ENCODE measurements at places on chromosomes 6 and 20.
A peak's percentile ranks its signal among the peaks of the same experiment; 100 is the strongest.

- DNase-seq = no peak
These were observed 30.1 kb upstream of the TAGAP start for GRCh38 chr6:159074876-159075275.

DNA sequence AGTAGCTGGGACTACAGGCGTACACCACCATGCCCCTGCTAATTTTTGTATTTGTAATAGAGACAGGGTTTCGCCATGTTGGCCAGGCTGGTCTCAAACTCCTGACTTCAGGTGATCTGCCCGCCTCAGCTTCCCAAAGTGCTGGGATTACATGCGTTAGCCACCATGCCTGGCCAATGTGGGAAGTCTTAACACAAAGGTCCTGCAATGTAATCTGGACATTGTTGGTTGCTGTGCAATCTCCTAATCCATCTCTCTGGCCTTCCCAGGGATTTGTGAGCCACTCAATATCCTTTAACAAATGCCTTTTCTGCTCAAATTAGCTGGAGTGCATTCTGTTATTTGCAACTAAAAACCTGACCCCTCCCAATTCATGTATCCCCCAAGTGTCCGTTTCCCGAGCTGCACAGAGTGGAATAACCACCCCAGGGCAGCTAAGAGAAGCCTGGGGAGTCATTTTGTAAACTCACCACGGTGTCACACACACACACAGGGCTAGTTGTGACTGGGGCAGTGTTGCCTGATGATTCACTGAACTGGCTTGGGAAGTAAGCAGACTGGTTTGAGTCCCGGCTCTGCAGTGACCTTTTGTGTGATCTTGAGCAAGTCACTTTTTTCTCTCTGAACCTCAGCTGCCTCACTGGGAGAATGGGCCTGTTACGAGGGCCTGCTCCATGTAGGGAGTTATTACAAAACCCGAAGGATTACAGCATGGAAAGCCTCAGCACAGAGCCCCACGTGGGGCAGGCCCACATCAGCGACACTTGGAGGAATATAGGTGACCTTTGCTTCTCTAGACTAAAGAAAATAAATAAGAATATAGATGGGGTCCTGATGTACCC, 152.3 kb downstream of the ZMYND8 start:
- peak; percentile 63 for DNase-seq

DNA sequence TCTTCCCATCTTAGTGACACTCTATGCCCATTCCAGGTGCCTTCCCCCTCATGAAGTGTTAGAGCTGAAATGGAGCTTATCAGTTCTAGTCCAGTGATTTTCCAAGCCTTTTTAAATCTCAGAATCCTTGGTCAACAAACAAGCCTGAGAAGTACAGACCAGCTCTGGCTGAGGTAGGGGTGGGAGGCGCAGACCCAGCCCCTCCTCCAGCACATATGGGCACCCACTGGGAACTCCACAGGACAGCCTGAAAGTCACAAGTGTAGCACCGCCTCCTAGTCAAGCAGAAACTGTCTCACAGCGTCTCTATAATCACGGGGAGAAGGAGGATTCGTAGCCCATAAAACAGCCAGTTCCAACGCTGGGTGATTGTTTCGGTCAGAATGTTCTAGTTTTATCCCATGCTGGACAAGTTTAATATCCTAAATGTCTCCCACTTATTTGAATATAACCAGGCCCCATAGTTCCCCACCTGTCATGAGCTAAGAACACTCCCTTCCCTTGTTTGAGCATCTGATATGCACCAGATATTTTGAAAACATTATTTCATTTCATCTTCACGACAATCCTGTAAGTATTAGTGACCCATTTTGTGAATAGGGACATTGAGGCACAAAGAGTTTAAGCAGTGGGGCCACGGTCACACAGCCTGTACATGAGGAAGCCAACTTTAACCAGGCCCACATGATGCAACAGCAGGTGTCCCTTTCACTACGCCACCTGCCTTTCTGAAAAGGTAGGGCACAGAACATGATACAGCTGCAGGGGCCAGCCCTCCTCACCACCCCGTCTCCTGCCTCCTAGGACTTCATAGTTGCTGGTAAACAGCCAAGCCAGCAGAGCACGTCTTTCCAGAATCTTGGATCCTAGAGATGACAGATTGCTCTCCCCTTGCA, 40.1 kb downstream of the TRAF3IP2 start:
- peak; percentile 90 for DNase-seq

- peak; percentile 95 for DNase-seq
These were observed 2.0 kb upstream of the KCNB1 start for GRCh38 chr20:49484180-49485140.

GRCh38 chr20:2300002-2300401, 4.2 kb downstream of the TGM3 start:
- no peak for DNase-seq

DNA sequence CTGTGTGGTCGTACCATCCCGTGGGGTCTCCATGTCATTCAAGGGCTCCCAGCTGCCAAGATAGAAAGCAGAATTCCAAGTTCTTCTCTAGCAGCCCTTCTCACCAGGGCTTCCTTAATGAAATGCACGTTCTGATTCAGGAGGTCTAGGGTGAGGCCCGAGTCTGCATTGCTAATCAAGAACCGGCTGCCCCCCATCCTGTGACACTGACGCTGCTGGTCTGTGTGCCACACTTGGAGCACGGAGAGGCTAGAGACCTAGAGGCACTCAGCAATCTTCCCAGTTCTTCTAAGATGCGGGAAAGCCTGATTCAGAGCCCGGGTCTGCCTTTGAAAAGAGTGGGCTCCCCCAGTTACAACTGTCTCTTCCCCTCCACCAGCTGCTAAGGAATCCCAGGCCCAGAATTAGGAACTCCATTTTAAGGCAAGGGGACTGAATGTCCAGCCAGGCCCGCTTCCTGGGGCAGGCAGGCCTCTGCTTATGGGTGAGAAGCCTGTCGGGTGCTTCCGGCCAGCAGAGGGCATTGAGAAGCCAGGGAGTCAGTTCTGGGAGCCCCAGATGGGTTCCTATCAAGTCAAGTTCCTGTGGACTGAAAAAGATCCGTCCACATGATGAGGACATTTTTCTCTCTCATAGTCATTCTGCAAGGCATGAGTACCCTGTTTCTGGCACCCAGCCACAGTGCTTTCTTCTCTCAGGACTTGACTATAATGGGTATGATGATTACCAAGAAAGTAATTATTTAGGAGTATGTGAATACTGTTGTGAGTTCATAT, 69.8 kb upstream of the RIN2 start:
- DNase-seq = peak; percentile 78

- DNase-seq = no peak
These were observed 277.3 kb upstream of the PRND start for GRCh38 chr20:4444404-4444803.

DNA sequence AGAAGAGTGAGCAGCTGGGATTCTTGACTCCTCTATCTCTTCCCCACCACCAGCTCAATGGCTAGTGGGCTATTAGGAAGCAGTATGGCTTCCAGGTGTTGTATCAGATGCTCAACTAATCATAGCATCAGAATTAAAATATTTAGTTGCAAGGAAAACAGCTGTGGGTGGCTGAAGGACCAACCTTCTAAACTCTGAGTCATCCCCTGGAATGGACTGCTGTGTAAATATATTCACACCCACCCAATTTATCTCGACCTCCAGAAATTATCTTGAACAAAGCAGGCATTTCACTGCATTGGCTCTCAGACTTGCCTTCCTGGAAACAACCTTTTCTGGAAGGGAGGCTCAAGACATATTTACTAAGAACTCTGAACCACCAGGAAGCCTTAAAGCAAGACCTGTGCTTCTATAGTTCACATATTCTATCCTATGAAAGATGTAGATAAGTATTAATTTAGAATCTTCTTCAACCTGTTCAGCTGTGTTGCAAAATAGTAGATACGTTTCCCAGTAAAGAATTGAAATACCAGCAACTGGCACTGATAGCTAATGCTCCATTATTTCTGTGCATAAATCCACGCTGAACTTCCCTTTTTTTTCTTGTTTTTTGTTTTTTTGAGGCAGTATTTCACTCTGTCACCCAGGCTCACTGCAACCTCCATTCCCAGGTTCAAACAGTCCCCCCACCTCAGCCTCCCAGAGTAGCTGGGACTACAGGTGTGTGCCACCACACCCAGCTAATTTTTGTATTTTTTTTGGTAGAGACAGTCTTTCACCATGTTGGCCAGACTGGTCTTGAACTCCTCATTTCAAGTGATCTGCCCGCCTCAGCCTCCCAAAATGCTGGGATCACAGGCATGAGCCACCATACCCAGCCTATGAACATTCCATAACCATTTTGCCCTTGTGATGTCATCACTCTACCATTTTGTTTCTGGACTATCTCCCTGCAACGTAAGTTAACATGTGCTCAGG, 56.9 kb upstream of the CD2AP start:
- peak; percentile 24 for DNase-seq

DNA sequence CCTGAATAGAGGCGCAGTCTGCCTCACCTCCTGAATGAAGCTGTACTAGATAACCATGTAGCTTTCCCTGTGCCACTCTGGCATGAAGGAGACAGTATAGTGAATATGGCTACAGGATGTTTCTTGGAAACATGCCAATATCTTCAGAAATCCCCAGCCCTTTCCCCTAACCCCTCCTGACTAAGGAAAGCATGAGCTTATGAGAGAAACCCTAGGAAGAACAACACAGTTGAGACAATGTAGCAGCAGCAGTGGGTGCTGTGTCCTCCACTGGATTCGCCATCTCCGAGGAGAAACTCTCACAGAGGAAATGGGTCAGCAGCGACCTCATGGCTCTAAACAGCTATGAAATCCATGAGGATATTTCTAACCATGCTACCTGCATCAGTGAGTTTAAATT, 6.7 kb downstream of the HLA-DQA1 start:
- DNase-seq = no peak

GRCh38 chr20:14525426-14525825, 188.0 kb upstream of the FLRT3 start:
- DNase-seq = no peak

- no peak for DNase-seq
These were observed 108.7 kb downstream of the CARMIL1 start for GRCh38 chr6:25387911-25388310.

- DNase-seq = no peak
These were observed 189.5 kb downstream of the THBS2 start for GRCh38 chr6:169064194-169064593.

DNA sequence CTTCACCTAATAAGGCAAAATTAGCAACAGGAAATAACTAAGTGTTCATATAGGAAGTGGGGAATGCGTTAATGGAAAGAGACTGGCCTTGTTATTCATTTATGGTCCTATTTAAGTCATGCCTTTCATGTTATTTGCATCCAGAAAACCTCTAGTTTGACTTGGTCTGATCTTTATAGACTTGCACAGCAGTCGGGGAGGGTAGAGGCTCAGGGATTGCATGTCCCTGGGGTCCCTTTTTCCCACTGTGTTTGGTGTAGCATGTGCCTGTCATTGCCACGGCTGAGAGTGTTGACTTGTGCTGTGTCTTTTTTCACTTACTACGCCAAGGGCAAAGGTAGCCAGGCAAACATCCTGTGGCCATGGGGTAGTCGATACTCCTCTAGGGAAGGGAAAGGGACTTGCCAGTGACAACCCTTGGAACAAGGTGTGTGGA, 105.4 kb upstream of the RIN2 start:
- no peak for DNase-seq

DNA sequence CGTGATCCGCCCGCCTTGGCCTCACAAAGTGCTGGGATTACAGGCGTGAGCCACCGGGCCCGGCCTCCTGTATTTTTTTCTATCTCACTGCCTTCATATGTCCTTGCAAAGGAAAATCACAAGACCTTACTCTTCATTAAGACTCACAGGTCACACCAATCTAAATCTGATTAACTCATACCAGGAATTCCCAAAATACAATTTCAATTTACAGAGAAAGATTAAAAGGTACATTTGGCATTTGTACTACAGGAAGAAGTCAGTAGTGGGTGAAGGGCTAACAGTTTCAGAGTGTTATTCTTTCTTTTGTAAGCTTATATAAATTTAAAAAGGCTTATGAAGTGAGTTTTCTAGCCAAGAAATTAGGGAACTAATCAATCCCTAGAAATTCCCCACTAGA, 87.4 kb downstream of the GPR63 start:
- DNase-seq = no peak

DNA sequence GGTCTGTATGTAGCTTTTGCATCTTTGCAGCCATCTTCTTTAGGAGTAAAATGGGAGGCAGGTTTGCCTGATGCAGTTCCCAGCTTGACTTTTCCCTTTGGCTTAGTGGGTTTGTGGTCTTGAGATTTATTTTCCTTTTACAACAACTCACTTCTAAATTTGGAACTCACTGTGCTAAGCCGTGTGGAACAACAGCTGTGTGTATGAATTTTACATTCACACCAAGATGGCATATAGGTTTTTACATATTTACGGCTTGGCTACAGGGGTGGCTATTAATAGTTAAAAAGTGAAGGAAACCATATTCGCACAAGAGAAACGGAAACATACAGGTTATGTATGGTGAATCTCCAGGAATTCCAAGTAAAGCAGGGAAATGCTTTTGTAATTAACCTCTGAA, 2.5 kb downstream of the TTLL2 start:
- no peak for DNase-seq

GRCh38 chr20:7938058-7938457, 2.2 kb downstream of the HAO1 start:
- DNase-seq = no peak

DNA sequence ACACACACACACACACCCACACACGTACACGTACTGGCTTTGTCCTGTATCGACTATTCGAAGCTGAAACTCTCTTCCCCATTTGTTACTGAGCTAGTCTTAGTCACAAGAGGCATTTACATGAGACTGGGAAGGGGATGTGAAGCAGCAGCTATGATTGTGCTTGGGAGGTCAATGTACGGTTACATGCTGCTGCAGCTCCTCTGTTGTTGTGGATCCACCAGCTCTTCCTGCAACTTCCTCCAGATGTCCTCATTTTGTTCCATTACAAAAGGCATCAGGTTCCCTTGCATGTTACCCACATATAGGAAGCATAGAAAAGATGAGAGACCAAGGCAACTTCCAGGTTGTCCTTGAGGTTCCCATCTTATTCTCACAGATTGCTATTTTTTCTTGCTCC, 612.4 kb upstream of the IMPG1 start:
- peak; percentile 66 for DNase-seq

GRCh38 chr6:15088904-15089568, 156.8 kb upstream of the JARID2 start:
- DNase-seq = no peak

DNA sequence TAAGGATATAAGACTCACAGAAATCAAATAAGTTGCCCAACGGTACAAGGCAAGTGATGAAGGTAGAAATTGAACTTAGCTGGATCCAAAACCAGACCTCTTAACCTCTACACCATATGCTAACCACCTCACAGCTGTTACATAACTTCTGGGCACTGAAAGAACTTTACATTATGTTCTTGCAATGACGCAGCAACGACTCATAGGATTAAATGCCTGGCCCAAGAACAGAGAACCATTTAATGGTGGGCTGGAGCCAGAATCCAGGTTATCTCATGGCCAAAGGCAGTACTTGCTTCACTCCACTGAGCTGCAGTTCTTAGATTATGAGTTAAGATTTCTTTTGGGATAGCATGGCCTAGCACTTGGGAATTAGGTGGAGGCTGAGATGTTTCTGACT, 4.4 kb downstream of the TRMT6 start:
- no peak for DNase-seq
